ENCODE measurements at places on chromosomes 12 and 14.
A peak's percentile ranks its signal among the peaks of the same experiment; 100 is the strongest.

DNA sequence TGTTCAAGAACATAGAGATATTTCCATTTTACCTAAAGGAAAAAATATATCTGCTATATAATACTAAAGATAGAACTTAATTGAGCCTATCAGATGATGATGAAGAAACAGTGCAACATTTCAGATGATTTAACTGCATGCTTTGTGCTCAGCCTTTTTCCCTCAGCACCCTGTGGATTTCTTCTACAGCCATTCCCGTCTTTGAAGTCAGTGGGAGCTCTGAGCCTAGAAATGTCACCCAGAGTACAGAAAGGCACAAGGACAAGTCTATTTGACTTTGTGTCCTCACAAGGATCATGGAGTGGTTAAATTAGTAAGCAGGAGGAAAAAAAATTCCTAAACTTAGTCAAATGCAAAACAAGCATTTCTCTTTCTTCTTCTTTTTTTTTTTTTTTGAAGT, 994.0 kb upstream of the FLRT2 start:
- no peak overlapping the region for H3K4me3 ChIP-seq
- peaks cover 1% of the 10 kb centered on the region for H3K36me3 ChIP-seq
- H3K4me1 ChIP-seq = no peaks in the 10 kb centered on the region
- H3K27me3 ChIP-seq = no peaks in the 10 kb centered on the region
- no peak for DNase-seq

DNA sequence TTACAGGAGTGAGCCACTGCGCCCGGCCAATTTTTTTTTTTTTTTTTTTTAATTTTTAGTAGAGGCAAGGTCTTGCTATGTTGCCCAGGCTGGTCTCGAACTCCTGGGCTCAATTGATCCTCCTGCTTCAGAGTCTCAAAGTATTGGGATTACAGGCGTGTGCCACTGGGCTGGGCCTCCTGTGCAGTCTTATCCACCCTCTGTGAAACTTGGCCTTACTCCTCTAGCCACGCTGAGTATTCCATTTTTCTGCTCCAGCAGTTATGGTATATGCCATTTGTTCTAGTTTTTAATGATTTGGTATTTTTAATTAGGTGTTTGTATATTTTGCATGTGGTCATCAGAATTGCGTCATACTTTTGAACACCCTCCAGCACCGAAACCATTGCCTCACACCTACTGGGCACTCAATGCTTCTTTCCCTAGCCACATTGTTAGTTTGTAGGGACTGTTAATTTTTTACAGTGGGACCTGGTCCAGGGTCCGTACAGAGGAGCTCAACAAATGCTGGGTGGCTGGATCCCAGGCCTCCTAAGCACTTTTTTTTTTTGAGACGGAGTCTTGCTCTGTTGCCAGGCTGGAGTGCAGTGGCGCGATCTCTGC, 11.4 kb downstream of the RIOX1 start:
- H3K27ac ChIP-seq = peak overlapping the region; percentile 68
- H3K36me3 ChIP-seq = no peaks in the 10 kb centered on the region
- H3K4me3 ChIP-seq = no peak overlapping the region

DNA sequence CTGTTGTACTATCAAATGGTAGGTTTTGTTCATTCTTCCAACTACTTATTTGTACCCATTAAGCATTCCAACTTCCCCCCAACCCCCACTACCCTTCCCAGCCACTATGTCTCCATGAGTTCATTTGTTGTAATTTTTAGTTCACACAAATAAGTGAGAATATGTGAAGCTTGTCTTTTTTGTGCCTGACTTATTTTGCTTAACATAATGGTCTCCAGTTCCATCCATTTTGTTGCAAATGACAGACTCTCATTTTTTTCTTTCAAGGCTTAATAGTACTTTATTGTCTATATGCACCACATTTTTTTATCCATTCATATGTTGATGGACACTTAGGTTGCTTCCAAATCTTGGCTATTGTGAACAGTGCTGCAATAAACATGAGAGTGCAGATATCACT, 86.2 kb downstream of the ALG10B start:
- no peak for DNase-seq
- no peaks in the 10 kb centered on the region for H3K36me3 ChIP-seq
- H3K4me3 ChIP-seq = no peak overlapping the region
- no peaks in the 10 kb centered on the region for H3K4me1 ChIP-seq
- H3K27ac ChIP-seq = no peak overlapping the region

DNA sequence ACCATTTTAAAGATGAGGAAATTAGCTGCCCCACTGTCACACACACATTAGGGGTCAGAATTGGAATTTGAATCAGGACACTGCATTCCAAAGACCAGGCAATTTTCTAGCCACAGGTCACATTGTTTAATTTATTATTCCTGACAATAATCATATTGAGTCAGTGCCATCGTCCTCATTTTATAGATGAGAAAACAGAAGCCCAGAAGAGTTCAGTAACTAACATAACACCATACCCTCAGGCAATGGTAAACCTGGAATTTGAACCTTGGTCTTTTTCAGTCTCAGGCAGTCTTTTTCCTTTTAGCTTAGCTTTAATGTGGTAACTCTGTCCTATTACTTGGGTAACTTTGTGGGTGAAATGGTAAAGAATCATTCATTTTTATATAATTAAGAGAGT, 330.3 kb upstream of the SYT1 start:
- no peak overlapping the region for H3K4me3 ChIP-seq
- no peaks in the 10 kb centered on the region for H3K36me3 ChIP-seq
- DNase-seq = no peak
- no peaks in the 10 kb centered on the region for H3K27me3 ChIP-seq

DNA sequence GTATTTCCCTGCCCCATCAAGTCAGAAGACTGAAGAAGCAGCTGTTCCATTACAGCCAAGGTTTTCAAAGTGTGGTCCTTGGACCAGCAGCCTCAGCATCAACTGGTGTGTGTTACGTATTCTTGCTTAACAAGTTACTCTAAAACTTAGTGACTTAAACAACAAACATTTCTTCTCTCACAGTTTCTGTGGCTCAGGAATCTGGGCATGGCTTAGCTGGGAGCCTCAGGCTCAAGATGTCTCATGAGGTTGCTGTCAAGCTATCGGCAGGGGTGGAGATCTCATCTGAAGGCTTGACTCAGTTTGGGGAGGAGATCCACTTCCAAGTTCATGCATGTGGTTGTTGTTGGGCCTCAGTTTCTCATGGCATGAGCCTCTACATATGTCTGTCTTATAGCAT, 174.5 kb downstream of the KTN1 start:
- no peaks in the 10 kb centered on the region for H3K4me1 ChIP-seq
- H3K27ac ChIP-seq = no peak overlapping the region
- H3K27me3 ChIP-seq = no peaks in the 10 kb centered on the region
- H3K4me3 ChIP-seq = no peak overlapping the region
- H3K36me3 ChIP-seq = no peaks in the 10 kb centered on the region

DNA sequence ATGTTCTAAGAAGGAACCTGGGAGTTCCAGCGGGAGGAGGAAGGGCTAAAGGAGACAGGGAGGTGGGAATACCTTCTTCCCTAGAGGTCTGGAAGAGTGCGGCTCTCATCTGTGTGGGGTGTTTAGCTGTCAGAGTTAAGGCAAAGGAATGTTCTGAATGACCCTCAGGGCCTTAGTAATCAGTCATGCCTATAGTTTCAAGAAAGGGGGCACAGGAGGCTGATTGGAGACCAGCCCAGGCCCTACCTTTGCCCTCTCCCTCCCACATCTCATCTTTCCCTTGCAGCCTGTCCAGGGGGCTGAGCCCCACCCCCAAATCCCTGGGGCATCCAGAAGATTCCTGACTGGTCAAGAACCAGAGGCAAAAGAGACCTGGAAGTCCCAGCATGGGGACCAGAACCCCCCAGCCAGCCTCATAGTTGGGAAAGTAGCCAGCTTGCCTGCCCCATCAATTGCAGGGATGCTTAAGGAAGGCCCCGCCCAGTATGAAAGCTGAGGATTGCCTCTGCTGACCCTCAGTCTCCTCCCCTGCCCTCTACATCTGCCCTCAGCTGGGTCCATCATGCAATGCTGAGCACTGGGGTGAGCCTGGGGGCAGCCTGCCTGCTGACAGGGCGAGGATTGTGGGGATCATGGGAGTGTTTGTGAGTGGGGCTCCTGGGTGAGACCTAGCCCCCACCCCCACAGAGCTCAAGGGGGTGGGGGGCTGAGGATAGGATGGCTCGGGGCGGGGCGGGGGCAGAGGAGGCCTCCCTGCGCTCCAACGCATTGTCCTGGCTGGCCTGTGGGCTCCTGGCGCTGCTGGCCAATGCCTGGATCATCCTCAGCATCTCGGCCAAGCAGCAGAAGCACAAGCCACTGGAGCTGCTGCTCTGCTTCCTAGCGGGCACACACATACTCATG, 1.8 kb downstream of the GPR162 start:
- H3K4me1 ChIP-seq = peaks cover 26% of the 10 kb centered on the region
- peaks cover 53% of the 10 kb centered on the region for H3K27me3 ChIP-seq
- H3K27ac ChIP-seq = no peak overlapping the region
- no peak overlapping the region for H3K4me3 ChIP-seq
- peaks cover 2% of the 10 kb centered on the region for H3K36me3 ChIP-seq

DNA sequence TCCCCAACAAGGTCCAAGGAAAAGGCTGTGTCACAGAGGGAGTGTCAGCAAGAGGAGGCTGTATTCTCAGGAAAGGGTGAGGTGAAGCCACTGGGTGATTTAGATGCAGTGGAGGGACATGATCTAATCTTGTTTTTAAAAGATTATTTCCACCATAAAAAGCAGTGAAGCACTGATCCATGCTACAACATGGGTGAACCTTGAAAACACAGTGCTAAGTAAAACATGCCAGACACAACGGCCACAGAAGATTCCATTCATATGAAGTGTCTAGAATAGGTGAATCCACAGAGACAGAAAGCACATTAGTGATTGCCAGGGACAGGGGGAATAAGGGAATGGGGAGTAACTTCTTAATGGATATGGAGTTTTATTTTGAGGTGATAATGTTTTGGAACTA, 12.8 kb downstream of the RITA1 start:
- no peak overlapping the region for H3K4me3 ChIP-seq
- H3K36me3 ChIP-seq = no peaks in the 10 kb centered on the region
- no peak overlapping the region for H3K27ac ChIP-seq
- H3K27me3 ChIP-seq = no peaks in the 10 kb centered on the region

- H3K4me3 ChIP-seq = no peak overlapping the region
- peaks cover 17% of the 10 kb centered on the region for H3K27me3 ChIP-seq
- no peak for DNase-seq
- peaks cover 22% of the 10 kb centered on the region for H3K36me3 ChIP-seq
Observed at GRCh38 chr12:62426089-62426488, 40.5 kb upstream of the MON2 start.

DNA sequence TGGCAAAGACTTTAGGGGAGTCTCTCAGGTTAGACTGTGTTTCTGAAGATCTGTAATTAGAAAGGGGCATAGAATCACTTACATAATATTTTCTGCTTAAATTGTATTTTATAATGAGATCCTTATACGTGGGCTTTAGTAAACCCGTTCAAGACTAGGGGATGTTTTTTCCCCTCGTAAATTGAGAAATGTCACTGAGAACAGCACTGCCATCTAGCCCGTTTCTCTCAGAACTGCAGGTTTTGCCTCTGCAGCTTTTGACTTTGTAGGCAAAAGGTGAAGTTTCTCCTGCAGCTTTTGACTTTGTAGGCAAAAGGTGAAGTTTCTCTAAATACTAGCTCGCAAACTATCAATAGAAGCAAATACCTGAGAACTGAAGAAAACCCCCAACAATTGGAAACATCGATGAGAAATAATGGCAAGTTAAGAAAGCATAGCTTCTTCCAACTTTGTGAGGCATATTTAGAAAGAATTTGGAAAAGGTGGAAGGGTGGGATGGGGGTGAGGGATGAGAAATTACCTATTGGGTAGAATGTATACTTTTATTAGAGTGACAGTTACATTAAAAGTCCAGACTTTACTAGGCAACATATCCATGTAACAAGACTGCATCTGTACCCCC, 9.9 kb upstream of the ASPG start:
- peaks cover 20% of the 10 kb centered on the region for H3K4me1 ChIP-seq
- H3K4me3 ChIP-seq = no peak overlapping the region
- no peak overlapping the region for H3K27ac ChIP-seq
- H3K36me3 ChIP-seq = peaks cover 4% of the 10 kb centered on the region
- no peak for DNase-seq

DNA sequence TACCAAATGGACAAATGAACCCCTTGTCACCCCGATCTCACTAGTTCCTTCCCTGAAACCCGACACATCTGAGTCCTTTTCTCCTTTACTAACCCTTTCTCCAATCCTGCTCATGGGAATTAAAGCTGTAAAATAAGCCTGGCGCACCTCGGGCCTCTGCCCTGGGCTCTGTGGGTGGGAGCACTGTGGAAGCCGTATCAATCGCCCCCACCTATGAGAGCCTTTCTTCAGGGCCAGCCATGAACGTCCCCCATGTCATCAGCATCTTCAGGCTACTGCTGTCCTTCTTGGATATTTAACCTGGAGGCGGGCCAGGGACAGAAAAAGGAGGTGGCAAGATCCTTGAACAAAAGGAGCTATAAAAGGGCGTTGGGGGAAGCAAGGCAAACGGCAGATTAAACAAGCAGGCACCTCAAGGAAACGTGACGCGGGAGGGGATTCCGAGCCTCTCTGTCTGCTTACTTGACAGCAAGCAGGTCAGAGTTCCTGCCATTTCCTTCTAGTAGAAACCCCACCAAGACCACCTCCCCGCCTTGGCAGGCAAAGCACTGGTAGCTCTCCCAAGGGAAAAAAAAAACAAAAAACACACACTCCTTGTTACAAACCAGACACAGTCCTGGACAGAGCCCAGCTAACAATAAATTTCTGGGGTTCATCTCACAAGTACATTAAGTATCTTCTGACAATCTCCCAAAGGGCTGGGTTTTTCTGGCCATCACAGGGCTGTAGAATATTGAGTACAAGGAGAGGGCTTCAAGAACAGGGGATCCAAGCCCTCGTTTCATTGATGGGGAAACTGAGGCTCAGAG, 62.9 kb downstream of the DPF3 start:
- H3K4me3 ChIP-seq = no peak overlapping the region
- DNase-seq = no peak
- peaks cover 5% of the 10 kb centered on the region for H3K27me3 ChIP-seq
- no peaks in the 10 kb centered on the region for H3K4me1 ChIP-seq
- no peaks in the 10 kb centered on the region for H3K36me3 ChIP-seq
- H3K27ac ChIP-seq = no peak overlapping the region

DNA sequence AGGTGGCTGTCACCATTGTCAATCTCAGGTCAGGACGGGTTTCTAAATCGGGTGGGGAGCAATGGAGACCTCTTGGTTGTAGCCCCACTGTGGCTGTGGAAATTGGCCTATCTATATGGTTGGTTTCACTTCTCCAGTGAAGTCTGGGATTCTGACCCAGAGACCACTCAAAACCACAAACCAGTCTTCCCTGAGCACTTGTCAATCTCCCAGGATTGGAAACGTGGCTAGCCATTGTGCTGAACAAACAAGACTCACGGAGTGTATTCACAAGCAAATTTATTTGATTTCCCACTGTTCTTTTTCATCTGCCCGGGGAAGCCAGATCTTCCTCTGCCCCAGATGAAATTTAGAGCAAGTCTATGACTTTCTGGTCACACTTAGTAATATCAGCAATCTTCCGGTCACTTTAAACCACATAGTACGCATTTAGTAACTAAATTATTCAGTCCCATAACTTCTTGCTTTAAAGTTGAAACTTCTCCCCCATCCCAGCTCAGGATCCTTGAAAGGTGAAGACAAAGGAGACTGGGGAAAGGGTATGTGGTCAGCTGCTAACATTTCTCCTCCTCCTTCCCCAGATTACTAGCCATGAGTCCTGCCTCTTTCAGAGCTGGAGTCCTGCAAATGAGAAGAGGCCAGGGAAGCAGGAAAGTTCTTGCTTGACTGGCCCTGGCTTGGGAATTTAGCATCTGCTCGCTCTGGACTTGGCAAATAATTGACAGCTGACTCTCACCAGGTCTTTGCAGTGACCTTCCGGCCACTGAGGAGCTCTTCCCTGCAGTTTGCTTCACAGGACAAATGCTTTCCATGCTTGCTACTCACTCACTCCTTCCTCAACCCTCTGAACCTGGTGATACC, 123.2 kb upstream of the MAX start:
- H3K4me3 ChIP-seq = no peak overlapping the region
- no peak for DNase-seq
- H3K27ac ChIP-seq = no peak overlapping the region
